ENCODE measurements at places on chromosomes 4 and X. TPM values are rescaled to one million over a fixed set of nuclear protein-coding genes. Genes with fewer than 3 reads are reported as not detected.

The APBB2 gene
- 56.8 TPM for total RNA-seq

The FGF13 gene
- not detected for total RNA-seq

The CSAG2 gene
- total RNA-seq: not detected

The SPP1 gene
- 130 TPM for total RNA-seq

The KLHL4 gene
- 3.3 TPM for total RNA-seq

The NLGN4X gene
- 1.5 TPM for total RNA-seq

The ZNF141 gene
- total RNA-seq: not detected

The SLBP gene
- total RNA-seq: 163 TPM

The ZNF630 gene
- total RNA-seq: 3.5 TPM

The TMLHE gene
- 21.5 TPM for total RNA-seq

The TRIM60 gene
- total RNA-seq: not detected

The PARM1 gene
- total RNA-seq: not detected

The HHIP gene
- 0.19 TPM for total RNA-seq

The RBM47 gene
- total RNA-seq: 2.8 TPM

The RPA4 gene
- total RNA-seq: not detected

The SPOCK3 gene
- total RNA-seq: 0.26 TPM

The TSPAN5 gene
- total RNA-seq: 8.8 TPM

The UGT2B17 gene
- total RNA-seq: not detected

The ADGRG4 gene
- total RNA-seq: not detected

The MAGEB17 gene
- total RNA-seq: 0.55 TPM

The SASH3 gene
- not detected for total RNA-seq

The GPR143 gene
- 1.4 TPM for total RNA-seq

The ZNF157 gene
- not detected for total RNA-seq

The TMPRSS11A gene
- not detected for total RNA-seq

The TEX13C gene
- total RNA-seq: 0.28 TPM

The CLCN4 gene
- total RNA-seq: 16.8 TPM

The ADRA2C gene
- 5.9 TPM for total RNA-seq

The ASB12 gene
- not detected for total RNA-seq

The CT45A8 gene
- not detected for total RNA-seq

The HTR2C gene
- 2.2 TPM for total RNA-seq

The HSPA4L gene
- total RNA-seq: 13.1 TPM

The FGB gene
- total RNA-seq: not detected

The ADH7 gene
- total RNA-seq: not detected

The CXCL3 gene
- total RNA-seq: not detected

The JADE3 gene
- total RNA-seq: 5.6 TPM

The CXXC4 gene
- 0.48 TPM for total RNA-seq

The USP27X gene
- total RNA-seq: 1.6 TPM

The GABRA4 gene
- 1.1 TPM for total RNA-seq

The NDST3 gene
- 0.74 TPM for total RNA-seq

The C1GALT1C1 gene
- 24.1 TPM for total RNA-seq

The BCORL1 gene
- 0.74 TPM for total RNA-seq

The CYBB gene
- 0.19 TPM for total RNA-seq

The IL15 gene
- 7.8 TPM for total RNA-seq

The CTAG1A gene
- not detected for total RNA-seq

The USO1 gene
- total RNA-seq: 39.9 TPM

The SULT1E1 gene
- total RNA-seq: not detected

The SLC2A9 gene
- not detected for total RNA-seq

The STPG2 gene
- 0.19 TPM for total RNA-seq

The SPANXA1 gene
- 2.1 TPM for total RNA-seq

The SLC7A11 gene
- total RNA-seq: 23.8 TPM

The KIAA1210 gene
- 0.10 TPM for total RNA-seq

The ARHGAP6 gene
- total RNA-seq: 0.28 TPM

The XAGE1A gene
- 1.0 TPM for total RNA-seq

The STATH gene
- not detected for total RNA-seq

The ASMT gene
- not detected for total RNA-seq

The ANOS1 gene
- total RNA-seq: 1.2 TPM

The CHST7 gene
- 6.4 TPM for total RNA-seq
